ENCODE measurements at places on chromosomes 5 and 9.

- DNase-seq: no peak
Measured at GRCh38 chr9:114851306-114851705, 45.5 kb upstream of the TNFSF15 start.

GRCh38 chr5:151800532-151800931 lies 28.8 kb downstream of the G3BP1 start:
- DNase-seq: no peak

DNA sequence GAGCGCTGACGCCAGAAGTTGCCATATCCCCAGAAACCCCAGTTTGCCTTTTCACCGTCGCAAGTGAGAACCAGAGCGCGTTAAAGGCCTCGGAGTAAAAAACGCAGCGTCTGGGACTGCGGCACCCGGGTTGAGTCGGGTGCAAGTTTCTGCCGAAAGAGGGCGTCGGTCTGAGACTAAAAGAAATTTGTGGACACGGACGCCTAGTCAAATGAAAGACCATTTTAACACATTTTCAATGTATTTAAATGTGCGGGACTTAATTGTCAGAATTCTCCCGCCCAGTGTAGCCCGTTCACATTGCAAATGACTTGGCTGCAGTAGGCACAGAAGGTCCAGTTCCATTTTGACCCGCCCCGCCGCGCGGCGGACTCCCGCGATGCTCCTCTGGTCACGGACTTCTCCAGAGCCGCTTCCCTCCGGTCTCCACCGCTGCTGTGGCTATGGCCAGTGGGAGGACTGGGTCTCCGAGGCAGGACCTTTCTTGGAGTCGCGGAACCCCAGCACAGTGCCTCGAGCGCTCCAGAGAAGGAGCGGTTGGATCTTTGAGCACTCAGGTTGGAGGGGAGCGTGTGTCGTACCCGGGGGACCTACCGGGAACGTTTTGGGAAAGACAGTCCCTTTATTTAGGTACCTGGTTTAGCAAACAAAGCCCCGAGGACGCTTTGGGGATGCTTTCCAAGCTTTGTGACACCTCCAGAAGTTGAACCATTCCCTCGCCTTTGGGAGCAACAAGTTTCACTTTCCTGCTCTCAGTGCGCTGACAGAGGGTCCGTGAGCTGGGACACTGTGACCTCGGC lies 1.2 kb upstream of the NPR3 start:
- DNase-seq: peak; percentile 73

GRCh38 chr9:88071331-88071730 lies 66.9 kb downstream of the SPATA31C2 start:
- DNase-seq: no peak

- DNase-seq: no peak
Measured at GRCh38 chr5:39767916-39768315, 343.1 kb upstream of the DAB2 start.

GRCh38 chr9:107710546-107710945 lies 221.0 kb upstream of the KLF4 start:
- no peak for DNase-seq

DNA sequence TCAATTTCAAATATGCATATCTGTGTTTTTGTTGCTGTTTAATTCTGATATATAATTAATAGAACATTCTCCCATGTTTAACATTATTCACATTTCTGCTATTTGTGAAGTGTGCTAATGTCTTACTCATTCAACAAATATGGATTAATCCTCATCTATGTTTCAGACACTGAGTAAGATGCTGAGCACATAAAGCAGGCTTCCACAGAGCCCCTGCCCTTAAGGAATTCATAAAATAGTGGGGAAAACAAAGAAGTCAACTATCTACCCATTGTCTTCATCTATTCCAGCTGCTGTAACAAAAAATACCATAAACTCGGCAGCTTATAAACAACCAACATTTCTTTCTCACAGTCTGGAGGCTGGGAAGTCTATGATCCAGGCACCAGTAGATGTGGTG lies 333.3 kb downstream of the SEMA5A start:
- DNase-seq: no peak

DNA sequence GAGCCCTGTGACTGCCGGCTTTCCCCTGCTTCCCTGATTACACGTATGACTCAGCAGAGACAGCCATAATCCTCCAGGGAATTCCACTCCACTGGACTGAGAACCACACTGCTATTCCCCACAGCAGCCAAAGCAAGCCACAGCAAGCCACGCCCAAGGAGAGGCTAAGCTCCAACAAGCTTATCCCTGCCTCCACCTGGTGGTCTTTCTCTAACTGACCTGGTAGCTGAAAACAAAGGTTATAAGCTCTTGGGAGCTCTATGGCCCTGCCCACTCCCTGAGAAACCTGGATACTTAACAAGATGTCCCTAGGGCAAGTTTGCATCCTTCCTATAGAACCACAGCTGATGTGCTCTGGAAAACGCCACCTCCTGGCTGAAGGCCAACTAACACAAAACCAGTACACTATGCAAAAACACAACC lies 613.7 kb upstream of the CDH18 start:
- no peak for DNase-seq
